ENCODE measurements at places on chromosomes 7 and 10.

GRCh38 chr10:101018118-101018599 lies 12.8 kb downstream of the PDZD7 start:
- no peak for DNase-seq

DNA sequence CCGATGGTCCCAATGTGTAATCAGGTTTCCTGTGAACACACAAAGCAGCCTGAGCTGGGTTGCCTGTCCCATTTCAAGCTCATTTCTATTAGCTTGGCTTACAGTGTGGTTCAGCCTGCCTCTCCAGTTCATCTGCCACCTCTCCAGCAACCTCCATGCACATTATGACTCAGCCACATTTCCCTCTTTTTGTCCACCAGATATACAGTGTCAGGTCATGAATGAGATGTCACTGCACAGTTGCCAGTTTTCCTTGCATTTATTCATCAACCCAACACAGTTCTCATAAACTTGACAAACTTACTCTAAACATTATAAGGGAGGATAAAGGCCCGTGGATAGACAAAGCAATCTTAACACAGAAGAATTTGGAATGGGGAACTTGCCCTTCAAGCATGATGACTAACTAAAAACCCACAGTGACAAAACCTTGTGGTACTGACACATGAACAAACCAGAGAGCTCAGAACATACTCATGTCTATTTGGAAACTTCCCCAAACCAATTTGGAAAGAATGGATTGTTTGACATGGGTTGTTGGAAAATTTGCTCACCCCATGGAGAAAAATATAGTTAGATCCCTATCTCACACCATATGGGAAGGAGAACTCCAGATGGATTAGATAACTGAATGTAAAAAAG lies 2.5 kb upstream of the CFAP58 start:
- DNase-seq, result no peak

GRCh38 chr10:67934336-67934735 lies 49.9 kb downstream of the SIRT1 start:
- DNase-seq, result no peak

DNA sequence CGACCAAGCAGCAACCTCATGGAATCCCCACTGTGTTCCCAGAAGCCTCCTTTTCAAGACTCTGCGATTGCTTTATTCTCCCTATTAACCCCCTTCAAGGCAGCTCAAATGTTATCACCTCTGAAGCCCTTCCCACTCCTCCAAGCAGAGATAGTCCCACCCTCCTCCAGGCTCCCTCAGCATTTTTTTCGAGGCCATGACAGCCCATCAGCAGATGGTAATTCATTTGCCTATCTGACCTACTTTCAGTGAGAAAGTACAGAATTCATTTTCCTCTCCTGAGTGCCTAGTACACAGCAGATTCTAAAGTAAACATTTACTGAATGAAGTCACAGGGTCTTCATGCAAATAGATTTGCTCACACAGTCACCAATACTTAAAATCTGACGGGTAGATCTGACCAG lies 47.8 kb downstream of the HERPUD2 start:
- DNase-seq, result peak; percentile 33

GRCh38 chr7:87878208-87878735 lies 2.0 kb downstream of the DBF4 start:
- DNase-seq, result no peak

- DNase-seq, result no peak
Measured at GRCh38 chr10:190216-190615, 55.0 kb downstream of the ZMYND11 start.

DNA sequence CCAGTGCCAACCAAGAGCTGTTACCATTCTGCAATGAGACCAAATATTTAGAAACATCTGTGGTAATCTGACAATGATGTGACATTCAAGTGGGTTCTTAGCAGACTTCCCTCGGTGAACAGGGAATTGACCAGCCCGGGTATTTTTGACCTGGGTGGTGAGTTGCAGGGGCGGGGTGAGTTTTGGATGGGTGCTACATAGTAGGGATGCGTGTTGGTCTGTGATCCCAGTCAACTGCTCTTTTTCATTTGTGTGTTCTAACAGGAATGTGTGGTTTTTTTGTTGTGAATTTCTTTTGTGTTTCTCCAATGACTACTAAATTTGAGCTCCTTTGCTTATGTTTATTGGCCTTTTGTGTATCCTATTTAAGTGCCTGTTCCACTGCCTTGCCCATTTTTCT lies 273.6 kb upstream of the HABP2 start:
- no peak for DNase-seq

GRCh38 chr7:66844552-66845378 lies 76.3 kb upstream of the TMEM248 start:
- peak; percentile 97 for DNase-seq

DNA sequence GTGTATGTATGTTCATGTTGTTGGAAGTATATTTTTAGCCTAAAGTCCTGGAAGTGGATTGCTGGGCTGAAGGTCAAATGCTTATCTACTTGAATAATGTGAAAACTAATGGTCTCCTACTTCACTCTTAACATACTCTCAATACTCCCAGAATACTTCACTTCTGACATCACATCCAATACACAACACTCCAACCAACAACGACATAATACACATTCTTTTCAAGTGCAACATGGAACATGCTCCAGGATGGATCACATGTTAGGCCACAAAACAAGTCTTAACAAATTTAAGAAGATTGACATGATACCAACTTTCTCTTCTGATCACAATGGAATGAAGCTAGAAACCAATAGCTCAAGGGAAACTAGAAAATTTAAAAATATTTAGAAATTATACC lies 126.9 kb upstream of the ADCY1 start:
- DNase-seq, result no peak

DNA sequence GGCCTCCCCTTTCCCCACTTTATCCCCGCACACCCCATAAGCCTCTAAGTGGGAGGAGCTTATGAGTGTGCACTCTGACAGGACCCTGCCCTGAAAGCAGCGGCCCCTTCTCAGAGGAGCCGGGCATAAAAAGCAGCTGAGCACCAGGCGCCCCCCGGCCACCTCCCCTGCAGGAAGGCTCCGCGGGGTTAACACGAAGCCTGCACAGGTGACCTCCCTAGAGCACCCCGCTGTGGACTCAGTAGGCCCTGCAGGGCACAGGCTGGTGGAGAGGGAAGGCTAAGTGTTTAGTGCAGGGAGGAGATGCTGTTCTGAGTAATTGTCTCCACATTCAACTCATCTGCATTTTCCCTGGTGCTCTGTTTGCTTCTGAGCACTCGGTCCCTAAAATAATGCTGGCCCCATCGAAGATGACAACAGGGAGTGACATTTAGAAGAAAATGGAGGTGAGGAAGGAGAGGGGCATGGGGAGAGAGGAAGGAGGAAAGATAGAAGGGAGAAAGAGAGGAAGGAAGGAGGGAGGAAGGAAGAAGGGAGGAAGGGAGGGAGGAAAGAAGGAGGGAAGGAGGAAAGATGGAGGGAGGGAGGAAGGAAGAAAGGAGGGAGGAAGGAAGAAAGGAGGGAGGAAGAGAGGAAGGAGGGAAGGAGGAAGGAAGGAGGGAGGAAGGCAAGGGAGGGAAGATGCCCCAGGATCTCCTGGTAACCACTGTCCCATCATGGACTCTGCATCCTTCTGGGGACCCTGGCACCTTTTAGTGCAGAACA lies 25.4 kb upstream of the CNPY1 start:
- no peak for DNase-seq

Measured in NCI-H82 (cell line).